Right atrium auricular region (tissue), 2 donors: ENCODE measurements at places on chromosomes 7 and 10. TPM values are rescaled to one million over a fixed set of nuclear protein-coding genes. Genes with fewer than 3 reads are reported as not detected.

Gene PFKFB3
- total RNA-seq, result 16.5 TPM

Gene MBLAC1
- 3.3 TPM for total RNA-seq

Gene NEBL
- 304 TPM for total RNA-seq

Gene CLCN1
- not detected for total RNA-seq

Gene PNLIP
- total RNA-seq, result not detected

Gene SH2B2
- 2.6 TPM for total RNA-seq

DNA sequence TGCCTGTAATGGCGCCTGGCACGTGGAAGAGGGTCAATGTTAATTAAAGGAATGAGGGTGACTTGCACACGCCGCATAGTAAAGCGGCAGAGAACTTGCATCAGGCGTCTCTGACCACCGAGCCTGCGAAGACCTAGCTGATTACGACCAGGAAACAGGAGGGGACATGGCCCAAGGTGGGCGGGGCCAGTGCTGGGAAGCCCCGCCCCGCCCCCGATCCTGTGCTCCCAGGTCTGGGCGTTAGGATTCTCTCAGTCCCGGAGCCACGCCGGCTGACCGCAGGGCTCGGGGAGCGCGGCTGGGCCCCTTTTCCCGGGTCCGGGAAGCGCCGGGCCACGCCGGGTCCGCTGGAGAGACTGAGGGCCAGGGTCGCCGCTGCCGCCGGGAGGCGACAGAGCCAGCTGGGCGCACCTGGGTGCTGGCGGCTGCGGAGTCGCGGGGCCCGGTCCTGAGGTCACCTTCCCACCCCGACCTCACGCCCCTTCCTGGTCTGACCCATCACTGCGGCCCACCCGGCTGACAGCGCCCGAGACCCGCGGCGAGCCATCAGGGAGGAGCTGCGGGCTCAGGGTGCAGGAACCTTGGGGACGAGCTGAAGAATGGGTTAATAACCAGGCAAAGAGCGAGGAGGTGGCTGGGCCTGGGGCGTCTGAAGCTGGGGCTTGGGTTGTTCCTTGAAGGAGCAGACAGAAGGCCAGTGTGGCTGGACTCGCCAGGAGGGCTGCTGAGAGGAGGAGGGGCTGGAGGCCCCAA lies 23.0 kb upstream of the GRID1 start:
- H3K36me3 ChIP-seq, result no peaks in the 10 kb centered on the region
- DNase-seq, result peak; percentile 57
- peak overlapping the region; percentile 9 for H3K4me3 ChIP-seq
- H3K27me3 ChIP-seq, result peaks cover 11% of the 10 kb centered on the region
- no peak overlapping the region for H3K27ac ChIP-seq
- no peaks in the 10 kb centered on the region for H3K4me1 ChIP-seq

GRCh38 chr7:31020161-31020560 lies 31.9 kb upstream of the ADCYAP1R1 start:
- H3K27me3 ChIP-seq, result no peaks in the 10 kb centered on the region
- DNase-seq, result no peak
- H3K27ac ChIP-seq, result no peak overlapping the region
- H3K4me1 ChIP-seq, result no peaks in the 10 kb centered on the region
- H3K36me3 ChIP-seq, result no peaks in the 10 kb centered on the region

GRCh38 chr7:28596245-28596935 lies 184.1 kb downstream of the CREB5 start:
- DNase-seq, result no peak
- no peak overlapping the region for H3K27ac ChIP-seq
- no peaks in the 10 kb centered on the region for H3K36me3 ChIP-seq
- H3K4me1 ChIP-seq, result no peaks in the 10 kb centered on the region
- no peaks in the 10 kb centered on the region for H3K27me3 ChIP-seq

GRCh38 chr7:68559518-68559917 lies 1038.8 kb upstream of the AUTS2 start:
- H3K4me3 ChIP-seq, result no peak overlapping the region
- no peaks in the 10 kb centered on the region for H3K27me3 ChIP-seq
- no peaks in the 10 kb centered on the region for H3K4me1 ChIP-seq
- no peak for DNase-seq
- H3K36me3 ChIP-seq, result no peaks in the 10 kb centered on the region

DNA sequence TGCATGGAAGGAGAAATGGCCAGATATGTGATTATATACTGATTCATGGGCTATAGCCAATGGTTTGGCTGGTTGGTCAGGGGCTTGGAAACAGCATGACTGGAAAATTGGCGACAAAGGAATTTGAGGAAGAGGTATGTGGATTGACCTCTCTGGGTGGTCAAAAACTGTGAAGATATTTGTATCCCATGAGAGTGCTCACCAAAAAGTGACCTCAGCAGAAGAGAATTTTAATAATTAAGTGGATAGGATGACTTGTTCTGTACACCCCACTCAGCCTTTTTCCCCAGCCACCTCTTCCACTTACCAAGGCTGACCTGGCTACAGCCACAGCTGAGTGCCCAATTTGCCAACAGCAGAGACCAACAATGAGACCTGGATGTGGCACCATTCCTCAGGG lies 146.7 kb downstream of the GPR37 start:
- no peaks in the 10 kb centered on the region for H3K36me3 ChIP-seq
- H3K27me3 ChIP-seq, result no peaks in the 10 kb centered on the region
- no peak overlapping the region for H3K27ac ChIP-seq
- no peak overlapping the region for H3K4me3 ChIP-seq
- no peak for DNase-seq

DNA sequence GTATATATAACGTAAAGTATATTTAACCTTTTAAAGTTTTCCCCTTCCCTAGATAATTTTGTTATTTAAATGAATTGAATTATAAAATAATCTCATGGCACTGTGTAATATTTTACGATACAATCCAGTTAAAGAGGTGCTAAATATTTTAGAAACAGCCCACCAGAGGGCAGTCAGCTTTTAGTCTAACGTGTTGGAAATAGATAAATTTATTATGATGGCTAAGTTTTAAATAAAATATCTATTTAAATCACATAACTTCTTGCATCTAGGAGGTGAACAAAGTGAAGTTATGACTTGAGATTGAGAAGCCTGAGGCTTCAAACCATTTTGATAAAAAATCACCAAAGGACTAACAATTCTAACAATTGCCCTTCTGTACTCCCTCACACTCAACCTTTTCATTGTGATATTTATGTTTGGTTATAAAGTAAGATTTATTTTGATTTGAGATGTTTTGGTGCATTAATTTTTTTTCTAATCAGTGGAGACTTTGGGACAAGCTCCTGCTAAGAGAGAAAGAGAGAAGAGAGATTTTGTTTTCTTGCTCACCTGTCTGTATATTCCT lies 171.5 kb upstream of the SP4 start:
- no peaks in the 10 kb centered on the region for H3K36me3 ChIP-seq
- H3K27me3 ChIP-seq, result no peaks in the 10 kb centered on the region
- no peak for DNase-seq

- H3K27ac ChIP-seq, result no peak overlapping the region
- no peak for DNase-seq
- no peaks in the 10 kb centered on the region for H3K36me3 ChIP-seq
- H3K27me3 ChIP-seq, result no peaks in the 10 kb centered on the region
- no peaks in the 10 kb centered on the region for H3K4me1 ChIP-seq
Observed at GRCh38 chr10:30172091-30172490, 112.7 kb upstream of the JCAD start.

GRCh38 chr7:50448823-50449222 lies 1.3 kb downstream of the FIGNL1 start:
- DNase-seq, result no peak
- H3K36me3 ChIP-seq, result peaks cover 5% of the 10 kb centered on the region
- no peaks in the 10 kb centered on the region for H3K4me1 ChIP-seq
